Stimulated activated CD4-positive, alpha-beta T cell treated with anti-CD3 and anti-CD28 coated beads, TNF-alpha, amount 100 ng/mL, for 48 hours (primary cell): ENCODE measurements at places on chromosomes 13 and 19.

- DNase-seq, result no peak
These were observed 134.4 kb downstream of the DLEU7 start for GRCh38 chr13:50709058-50709457.

- DNase-seq, result no peak
These were observed 199.9 kb downstream of the DIAPH3 start for GRCh38 chr13:59963827-59964226.

- DNase-seq, result no peak
These were observed 2.9 kb upstream of the ZNF304 start for GRCh38 chr19:57348136-57348535.

DNA sequence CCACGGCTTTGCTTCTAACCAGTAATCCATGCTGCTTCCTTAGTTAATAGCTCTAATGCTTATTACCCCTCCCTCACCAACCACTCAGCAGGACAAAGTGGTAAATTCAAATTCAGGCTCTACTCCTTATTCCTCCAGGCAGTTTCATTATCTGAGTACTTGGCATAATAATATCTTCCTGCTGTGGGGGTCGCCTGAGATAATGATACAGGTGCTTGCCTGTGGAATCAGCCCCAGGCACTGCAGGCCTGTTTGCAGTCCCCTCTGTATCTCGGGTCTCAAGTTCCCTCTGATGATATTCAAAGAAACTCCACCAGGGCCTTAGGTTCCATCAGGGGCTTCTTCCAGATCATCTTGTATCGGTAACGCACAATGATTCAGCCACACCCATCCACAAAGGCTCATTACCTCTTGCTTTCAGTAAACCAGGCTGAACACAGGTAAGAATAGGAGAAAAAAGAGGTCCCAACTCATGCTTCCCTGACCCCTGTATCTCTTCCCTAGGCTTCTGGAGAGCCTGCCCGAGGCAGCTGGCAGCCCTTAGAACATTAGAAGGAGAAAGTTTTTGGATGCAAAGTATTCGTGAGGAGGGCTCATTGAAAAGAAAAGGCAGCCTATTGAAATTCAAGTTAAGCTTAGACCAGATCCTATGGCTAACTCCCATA is 14.3 kb upstream of the FOXO1 start:
- no peak for DNase-seq

- DNase-seq, result no peak
These were observed 111.6 kb upstream of the OBI1 start for GRCh38 chr13:78770601-78771000.

GRCh38 chr13:94716016-94716415 is 3.7 kb upstream of the SOX21 start:
- no peak for DNase-seq
